ENCODE measurements at places on chromosomes 2 and 18.

DNA sequence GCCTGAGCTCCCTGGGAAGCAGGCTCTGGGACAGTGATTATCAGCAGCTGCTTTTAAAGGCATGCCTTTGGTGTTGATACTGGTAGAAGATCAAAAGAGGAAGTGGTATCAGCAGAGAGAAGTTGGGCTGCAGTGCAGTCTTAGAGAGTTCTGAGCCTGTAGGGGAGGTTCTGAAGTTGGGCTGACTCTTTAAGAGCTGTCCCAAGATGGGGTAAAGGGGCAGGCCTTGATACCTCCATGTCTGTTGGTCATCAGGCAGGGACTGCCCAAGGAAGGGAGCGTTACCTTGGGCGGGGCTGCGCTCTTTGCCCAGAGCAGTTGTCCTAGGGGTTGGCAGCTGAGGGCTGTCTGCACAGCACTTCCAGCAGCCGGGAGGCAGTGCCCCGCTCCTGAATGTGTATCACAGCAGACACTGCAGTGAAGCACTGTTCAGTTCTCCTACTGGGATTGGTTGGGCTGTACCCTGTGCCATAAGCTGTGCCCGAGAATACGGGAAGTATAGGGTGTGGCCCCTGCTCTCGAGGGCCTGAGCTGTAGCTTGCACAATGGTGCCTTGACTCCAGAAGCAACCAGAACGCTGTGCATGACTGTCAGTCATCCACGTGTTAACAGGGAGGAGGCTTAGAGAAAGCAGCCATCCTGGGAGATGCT is 177.0 kb downstream of the CTIF start:
- no peak for DNase-seq

DNA sequence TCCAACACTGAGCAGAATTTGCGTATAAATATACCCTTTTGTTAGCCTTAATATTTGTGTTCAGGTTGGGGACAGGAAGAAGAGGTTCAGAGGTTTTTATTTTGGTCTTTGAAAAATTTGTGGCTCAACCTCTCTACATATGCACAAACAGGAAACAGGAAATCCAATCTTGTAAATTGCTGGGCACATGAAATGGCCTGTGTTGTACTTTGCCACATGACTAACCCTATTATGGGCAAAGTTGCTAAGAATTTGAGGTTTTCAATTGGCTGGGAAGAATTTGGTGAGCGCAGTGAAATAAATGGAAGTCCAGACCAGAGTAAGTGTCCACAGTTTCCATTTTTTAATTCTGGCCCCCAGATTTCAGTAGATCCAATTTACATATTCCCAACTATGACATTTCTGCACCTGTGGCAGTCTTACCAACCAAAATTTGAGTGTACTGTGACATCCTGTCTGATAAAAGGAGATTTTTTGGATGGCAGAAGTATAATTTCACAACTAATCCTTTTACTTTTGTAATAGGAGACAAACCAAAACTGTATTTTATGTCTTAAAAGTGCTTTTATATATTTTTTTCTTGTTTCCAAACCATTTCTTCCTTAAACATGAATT is 63.6 kb downstream of the COX7A2L start:
- no peak for DNase-seq

DNA sequence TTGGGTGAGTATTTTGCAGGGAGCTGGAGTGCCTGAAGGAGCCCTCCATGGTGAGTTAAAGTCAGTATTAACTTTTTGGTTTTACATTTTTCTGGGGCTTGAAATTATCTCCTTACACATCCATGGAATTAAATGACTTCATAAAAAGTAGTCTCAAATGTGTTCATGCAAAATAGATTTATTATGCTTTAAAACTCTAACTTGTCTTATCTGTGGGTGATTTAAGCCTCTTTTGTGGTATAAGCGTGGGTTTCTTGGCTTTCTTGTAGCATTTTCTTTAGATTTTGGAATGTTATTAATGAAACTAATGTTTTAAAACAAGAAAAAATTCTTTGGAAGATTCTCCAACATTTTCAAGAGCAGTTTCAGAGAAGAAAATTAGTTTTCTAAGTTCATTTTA is 27.8 kb downstream of the NABP1 start:
- DNase-seq, result no peak

GRCh38 chr2:74206180-74206688 is 7.8 kb downstream of the MTHFD2 start:
- no peak for DNase-seq

DNA sequence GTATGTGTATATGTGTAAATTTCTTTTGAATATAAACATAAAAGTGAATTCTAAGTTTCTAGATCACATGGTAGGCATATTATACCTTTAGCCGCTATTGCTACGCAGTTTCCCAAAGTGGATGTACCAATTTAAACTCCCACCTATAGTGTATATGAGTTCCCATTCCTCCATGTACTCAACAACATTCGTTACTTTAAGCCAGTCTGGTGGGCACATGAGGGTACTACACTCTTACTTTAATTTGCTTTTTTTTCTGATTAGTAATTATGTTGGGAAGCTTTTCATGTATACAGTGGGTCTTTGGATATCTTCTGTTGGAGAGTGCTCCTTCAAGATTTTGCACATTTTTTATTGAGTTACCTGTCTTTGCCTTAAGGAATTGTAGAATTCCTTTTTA is 683.8 kb downstream of the ERBB4 start:
- no peak for DNase-seq

DNA sequence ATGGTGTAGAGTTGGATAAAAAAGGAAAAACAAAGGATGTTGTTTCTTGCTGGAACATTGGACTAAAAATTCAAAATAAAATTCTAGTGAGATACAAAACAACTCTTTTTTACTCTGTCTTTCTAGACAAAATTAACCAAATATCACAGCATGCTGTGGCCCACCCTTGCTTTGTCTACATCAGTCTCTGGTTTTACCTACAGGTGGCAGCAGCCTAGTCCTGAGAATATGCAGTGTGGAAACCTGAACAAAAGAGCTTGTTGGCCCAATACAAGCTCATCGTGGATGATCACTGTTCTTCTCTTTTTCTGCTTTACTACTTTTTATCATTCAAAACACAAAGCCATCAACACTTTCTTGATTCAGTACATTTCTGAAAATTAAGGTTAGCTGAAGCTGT is 210.4 kb downstream of the CDH19 start:
- no peak for DNase-seq

GRCh38 chr2:144659731-144660275 is 139.9 kb upstream of the ZEB2 start:
- peak; percentile 2 for DNase-seq

DNA sequence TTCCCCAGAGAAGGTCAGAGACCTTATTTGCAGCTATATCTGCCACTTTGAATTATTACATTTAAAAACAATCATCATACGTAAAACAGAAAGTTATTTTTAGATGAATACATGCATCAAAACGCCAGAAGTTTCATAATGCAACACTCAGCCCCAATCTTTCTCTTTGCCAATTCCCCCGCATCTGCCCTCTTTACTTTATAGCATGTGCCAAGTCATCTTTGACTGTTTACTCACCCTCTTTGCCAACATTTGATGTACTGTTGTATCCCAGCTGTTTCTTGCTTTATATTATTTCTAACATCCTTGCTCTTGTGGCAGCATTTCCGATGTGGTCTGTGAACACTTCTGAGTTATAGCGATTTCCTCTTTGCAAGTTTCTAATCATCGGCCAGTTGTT is 86.2 kb downstream of the CRIM1 start:
- no peak for DNase-seq

- DNase-seq, result peak; percentile 67
Observed at GRCh38 chr2:134120733-134121630, 132.9 kb upstream of the MGAT5 start.

- DNase-seq, result no peak
Observed at GRCh38 chr2:136297994-136298393, 180.0 kb upstream of the CXCR4 start.

DNA sequence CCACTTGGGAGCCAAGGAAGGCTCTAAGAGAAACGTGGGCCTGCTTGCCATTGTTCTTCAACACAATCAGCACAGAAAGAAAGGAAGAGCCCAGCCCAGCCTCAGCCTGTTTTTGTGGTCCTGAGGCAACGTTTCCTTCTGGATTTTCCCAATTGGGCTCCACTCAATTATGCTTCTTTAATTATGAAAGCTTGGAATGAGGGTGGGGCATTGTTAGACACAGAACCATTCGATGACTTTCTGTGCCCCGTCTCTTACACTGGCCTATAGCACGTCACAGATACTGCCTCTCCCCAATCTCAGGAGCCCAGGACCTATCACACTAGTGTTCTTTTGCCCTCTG is 207.4 kb downstream of the ZFP36L2 start:
- DNase-seq, result no peak

DNA sequence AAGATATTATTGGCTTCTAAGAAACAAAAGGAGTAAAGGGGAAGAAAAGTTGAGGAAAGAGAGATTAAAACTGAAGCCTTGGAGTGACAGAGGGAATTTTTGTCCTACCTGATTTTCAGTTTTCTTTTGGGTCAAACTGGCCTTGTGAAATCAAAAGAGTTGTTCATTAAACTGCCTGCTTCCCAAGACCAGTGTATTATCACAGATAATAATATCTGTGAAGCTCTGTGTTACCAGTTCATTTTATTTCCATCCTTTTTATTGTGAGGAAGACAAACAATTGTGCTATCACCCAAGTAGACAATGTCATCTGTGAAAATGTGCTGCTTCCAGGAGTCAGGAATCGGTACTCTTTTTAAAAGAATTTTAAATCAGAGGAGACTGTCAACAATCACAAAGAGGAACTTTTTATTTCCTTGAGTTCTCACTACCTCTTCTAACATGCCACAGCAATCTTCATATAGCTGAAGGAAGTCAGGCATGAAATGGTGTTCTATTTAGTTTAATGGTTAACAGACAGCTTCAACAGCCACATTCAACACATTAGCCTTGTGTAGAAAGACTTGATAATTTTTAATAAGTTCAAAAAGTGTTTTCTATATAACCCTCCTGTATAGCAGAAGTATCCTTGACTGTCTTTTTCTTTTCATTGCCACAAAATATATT is 554.8 kb downstream of the PIK3C3 start:
- DNase-seq, result no peak

- no peak for DNase-seq
Observed at GRCh38 chr2:164933671-164934189, 21.6 kb downstream of the SLC38A11 start.

DNA sequence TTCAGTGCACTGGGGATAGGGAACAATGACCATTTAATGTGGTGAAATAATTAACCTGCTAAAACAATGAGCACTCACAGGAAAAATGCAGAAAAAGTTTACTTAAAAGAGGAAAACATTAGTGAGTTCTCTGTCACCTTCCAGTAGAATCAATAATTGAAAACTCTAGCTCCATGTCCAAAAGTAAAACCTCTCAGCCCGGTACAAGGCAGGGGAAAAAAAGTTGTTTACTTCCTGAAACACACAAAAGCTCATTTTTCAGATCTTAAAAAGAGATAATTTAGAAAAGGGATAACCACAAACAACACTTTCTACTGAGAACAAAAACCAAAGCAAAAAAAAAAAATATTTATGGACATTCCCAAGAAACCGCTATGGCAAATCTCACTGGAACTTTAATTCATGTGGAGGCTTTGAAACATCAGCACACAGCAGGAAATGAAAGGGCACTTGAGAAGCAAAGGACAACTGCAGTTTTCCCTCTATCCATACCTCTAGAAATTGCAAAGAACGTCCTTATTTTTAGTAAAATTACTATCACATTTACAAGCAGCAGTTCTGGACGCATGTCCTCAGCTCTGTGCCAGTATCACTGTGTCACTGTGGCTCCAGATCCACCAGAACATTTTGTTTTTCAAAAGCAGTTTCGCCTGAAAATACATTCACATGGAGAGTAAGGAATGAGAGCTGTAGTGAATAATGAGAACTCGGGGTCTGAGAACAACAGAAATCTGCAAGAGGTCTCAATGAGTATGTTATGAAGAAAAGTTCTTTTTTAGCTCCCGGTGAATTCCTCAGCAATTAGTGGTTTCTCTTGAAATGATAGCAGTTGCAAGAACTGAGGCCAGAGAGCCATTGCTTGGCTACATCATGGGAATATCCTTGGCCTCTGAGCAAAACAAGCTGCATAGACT is 44.7 kb upstream of the DNAH7 start:
- DNase-seq, result no peak

DNA sequence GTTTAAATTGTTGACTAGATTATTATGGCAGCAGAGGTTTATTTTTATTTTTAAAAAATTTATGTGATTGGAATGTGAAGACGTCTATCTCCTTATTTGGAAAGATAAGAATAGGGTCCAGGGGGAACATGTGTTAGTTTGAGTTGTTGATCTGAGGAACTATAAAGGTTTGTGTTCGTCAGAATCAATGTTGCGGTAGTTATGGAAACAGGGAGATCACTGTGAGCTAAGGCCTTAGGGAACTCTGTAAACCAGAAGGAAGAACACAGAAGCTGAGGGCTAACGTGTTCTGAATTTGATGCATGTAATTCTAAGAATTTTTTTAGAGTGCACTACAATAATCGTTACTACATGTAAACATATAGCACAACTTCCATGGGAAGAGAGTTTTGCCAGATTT is 168.5 kb upstream of the ZSWIM2 start:
- DNase-seq, result no peak

- DNase-seq, result no peak
Observed at GRCh38 chr2:9844036-9844483, 786 bp downstream of the TAF1B start.

DNA sequence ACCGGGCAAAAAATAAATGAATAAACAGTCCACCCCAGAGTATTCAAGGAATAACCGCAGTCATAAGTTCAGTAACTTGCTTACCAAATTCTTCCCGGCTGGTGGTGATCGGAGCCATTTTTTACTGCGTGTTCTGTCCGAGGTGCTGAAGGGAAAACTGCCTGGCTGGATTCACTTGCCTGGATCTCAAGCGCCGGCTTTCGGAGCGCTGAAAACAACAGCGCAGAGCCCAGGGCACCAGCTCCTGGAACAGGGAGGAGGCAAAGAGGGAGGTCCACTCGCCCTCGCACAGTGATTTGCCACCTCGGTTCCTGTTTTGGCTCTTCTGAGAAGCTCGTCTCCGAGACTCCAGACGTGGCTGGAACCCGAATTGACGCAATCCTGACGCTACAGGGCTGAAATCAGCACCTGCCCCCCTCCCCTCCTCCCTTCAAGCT is at the start of gene SYT4:
Gene SYT4 (minus strand): TSS at position 327 of the 437 bp plus-strand sequence. CDS start 209 bp downstream, at position 118.
- DNase-seq, result no peak

DNA sequence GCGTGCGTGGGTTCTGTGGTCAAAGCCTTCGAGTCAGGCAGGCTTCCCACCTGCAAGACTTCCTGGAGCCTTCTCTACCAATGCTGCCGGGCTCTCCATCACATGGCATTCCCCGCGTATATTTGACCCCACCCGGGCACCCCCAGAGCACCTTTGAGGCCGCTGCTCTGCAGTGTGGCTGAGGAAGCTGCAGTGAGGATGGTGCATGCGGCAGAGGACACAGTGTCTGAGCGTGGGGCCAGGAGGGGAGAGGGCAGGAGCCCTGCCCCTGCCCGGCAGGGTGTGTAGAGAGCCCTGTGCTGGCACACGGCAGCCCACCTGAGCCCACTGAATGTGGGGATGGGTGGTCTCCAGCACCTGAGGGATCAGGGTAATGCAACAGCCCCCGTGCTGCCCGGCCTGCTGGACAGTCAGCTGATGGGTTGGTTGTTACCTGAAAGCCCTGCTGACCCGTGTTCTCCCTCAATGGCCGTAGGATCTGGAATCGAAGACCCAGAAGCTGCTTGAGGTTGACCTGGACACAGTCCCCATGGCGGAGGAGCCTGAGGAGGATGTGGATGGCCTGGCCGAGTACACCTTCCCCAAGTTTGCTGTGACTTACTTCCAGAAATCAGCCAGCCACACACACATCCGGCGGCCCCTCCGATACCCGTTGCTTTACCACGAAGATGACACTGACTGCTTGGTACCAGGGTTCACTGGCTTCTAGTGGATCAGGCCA is 36.8 kb upstream of the GPR17 start:
- DNase-seq, result no peak

- no peak for DNase-seq
Observed at GRCh38 chr2:37323176-37323780, 1.4 kb downstream of the PRKD3 start.

All from stimulated activated CD4-positive, alpha-beta T cell treated with anti-CD3 and anti-CD28 coated beads, Interleukin-4, amount 100 ng/mL, for 4 hours (primary cell).